DMS79 (cell line): ENCODE measurements at places on chromosomes 7 and 10.
A peak's percentile ranks its signal among the peaks of the same experiment; 100 is the strongest.

- DNase-seq = no peak
Observed at GRCh38 chr7:123417580-123417979, 116.8 kb downstream of the IQUB start.

DNA sequence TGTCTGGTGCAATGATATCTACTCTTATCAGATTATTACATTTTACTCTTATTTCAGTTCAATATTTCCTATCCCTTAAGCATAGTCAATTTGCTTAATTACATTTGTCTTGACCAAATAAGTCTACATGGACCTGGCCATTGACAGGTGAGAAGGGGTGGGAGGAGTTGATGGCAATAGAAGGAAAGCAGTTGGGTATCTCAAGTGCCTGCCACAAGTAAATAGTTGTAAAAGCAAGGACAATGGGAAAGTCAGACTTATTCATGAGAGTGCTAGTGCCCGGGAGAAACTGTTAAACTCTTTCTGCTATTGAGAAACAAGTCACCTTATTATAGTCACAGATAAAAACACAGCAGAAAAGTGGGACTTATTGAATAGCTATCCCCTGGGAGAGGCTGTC, 32.4 kb upstream of the HGF start:
- DNase-seq = no peak

GRCh38 chr7:46291601-46292150, 370.6 kb upstream of the IGFBP3 start:
- DNase-seq = no peak

DNA sequence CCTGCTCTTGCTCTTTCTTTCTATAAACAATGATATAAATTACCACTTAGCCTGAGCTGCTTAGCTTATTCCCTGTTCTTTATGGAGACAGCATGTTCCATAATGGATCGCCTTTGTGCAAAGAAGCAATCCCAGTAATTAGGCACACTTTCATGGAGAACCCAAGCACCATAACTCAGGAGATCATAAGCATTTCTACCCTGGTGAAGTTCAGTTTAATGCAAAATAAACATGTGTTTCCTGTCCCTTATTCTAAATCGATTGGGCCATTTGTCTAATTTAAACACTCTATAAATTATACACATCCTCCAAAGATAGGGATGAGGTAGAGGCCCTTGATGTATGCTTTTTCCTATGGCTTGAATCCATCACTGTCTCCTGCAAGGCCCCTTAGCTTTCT, 75.8 kb upstream of the TMEM72 start:
- no peak for DNase-seq

DNA sequence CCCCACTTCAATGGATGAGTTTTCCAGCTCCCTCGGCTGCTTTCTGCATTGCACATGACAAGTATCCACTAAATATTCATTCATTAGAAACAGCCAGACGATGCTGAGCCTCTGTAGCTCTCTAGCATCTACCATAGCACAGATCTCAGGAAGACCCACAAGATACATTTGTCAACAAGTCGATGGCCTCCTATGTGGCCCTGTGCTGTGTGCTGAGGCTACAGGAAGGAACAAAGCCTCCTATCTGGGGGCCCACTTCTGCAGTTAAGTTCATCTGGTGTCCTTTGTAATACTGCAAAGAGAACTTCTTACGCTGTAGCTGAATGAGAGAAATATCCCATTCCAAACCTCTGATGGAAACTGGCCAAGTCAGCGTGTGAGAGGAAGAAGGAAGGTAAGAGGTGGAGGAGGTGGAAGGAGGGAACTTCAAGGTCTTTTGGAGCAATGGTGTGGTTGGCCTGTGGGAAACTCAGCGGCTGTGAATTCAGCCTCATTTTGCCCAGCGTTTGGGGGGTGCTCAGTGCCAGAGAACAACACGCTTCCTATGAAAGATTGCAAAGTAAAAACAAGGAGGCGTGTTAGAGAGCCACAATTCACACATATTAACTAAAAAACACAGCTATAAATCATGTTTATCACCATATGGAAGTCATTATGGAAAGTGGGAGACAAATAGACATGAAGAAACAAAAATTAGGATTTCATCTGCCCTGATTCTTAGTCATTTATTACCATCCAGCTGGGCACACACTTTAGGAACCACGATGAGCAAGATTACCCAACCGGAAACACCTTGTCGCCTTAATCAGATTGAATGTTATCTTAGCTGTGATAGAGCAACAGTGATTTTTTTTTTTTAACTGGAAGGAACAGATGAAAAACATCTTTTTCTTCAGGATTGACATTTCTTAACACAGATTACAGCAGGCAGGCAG, 62.2 kb upstream of the USP6NL start:
- DNase-seq = no peak

DNA sequence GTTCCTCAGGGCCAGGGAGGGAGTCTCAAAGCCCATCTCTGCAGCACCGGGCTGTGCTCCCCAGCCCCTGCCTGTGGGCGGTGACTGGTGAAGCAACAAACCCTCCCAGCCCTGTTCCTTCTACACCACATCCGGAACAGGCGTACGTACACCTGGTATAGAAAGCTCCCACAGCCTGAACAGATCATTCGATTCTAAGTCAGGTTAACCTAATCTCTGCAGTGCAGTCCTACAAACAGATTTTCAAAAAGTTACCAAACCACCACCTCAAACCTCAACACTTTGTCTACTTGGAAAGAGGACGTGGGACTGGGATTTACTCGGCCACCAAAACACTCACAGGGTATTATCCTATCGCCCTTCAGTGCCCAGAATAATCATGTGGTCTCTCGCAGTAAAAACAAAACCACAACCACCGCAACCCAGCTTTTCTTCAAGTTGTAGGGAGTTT, 238.4 kb downstream of the DIP2C start:
- no peak for DNase-seq

DNA sequence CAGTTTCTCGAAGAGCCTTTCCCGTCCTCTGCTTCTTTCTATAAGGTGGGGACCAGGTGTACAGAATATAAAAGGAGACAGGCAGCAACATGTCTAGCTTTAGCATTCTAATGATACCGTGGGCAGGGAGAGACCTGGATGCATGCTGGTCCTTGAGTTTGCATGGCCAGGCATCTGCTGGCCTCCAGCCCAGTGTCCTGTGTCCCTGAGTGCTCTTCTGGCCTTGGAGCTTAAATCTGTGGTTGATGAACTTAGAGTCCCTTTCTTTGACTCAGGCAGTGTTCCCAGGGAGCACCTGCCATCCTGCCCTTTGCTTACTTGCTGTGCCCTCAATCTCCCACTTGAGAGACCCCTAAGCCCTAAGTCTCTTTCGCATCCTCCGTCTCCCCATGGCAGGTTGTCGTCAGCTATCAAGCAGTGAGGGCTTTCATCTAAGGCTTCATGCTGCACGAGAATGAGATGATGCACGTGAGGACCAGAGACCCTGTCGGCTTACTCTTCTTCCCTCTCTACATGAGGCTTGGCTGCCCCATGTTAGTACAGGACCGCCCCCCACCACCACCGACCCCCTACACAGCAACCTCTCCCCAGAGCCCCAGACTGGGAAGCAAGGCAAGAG, 313.4 kb upstream of the C7orf33 start:
- peak; percentile 93 for DNase-seq

GRCh38 chr10:76466836-76467503, 1035.5 kb downstream of the LRMDA start:
- no peak for DNase-seq

- no peak for DNase-seq
Observed at GRCh38 chr10:62769574-62770242, 34.8 kb upstream of the ADO start.

DNA sequence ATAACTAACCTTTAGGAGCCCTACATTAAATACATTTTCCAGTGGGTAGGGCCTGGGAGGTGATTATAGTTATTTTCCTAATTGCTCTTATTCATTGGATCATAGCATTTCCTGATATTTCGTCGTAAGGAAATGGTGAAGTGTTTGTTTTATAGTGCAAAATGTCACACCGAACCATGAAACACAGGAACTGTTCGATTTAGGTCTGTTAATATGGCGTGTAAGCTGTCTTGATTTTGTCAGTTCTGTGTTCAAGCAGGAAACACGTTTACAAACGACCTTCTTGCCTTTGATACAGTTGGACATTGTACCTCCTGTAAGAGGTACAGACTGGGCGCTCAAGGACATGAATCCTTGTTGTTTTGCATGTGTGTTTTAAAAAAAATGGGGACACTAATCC, 14.8 kb downstream of the RBM17 start:
- DNase-seq = no peak

GRCh38 chr7:157278791-157279724, 57.7 kb upstream of the DNAJB6 start:
- DNase-seq = no peak

- no peak for DNase-seq
Observed at GRCh38 chr7:146131701-146132100, 15.1 kb downstream of the CNTNAP2 start.

DNA sequence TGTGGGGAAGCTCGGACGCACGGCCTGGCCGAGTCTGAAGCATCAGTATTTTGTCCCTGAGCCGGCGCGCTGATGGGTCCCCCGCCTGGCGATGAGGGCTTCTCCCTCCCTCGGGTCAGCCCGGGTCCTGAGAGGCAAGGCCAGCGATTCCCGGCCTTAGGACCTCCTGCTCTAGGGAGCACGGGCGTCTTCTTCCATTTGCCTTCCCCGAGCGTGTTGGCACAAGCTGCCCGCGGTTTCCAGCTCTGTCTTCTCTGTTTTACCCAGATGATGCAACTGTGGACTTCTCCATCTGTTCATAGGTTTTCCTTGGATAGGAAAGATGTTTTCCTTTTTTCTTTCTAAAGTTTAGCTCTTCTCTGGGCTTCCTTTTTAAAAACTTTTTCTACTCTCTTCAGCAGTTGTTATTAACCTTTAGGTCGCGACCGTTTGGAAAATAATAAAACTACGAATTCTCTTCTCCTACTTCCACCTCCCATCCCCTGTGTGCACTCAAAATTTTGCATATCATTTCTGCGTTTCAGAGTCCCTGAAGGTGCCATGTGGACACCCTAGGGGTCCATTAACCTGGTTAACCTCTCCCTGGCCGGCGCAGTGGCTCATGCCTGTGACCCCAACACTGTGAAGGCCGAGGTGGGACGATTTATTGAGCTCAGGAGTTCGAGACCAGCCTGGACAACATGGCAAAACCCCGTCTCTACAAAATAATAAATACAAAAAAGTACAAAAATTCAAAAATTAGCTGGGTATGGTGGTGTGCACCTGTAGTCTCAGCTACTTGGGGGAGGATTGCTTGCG, 1.4 kb upstream of the SLC25A28 start:
- DNase-seq = no peak

DNA sequence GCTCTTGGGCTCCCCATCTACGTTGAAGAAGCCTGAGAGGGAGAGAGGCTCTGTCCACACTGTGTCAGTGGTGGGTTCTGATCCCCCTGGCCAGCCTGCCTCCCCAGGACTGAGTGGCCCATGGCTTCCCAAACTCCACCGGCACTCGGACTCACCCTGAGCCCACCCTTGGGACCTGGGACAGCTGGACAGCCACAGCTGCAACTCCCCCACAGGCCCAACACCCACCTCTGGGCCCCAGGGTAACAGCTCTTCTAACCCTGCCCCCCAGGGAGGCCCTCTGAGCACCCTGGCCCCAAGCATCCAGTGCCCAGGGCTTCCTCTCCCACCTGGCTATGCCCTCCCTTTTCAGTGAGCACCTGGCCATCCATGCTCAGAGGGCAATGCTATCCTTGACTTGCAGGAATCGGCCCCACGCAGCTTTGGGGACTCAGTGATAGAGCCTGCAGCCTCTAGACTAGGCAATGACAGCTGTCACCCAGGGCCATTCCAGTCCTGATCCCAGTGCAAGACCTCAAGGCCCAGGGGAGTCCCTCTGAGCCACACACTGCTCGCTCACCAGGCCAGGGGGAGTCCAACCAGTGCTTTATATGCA, 17.9 kb downstream of the OGDHL start:
- no peak for DNase-seq

- no peak for DNase-seq
Observed at GRCh38 chr7:44382459-44383265, 57.3 kb upstream of the CAMK2B start.

- no peak for DNase-seq
Observed at GRCh38 chr7:104207348-104207730, 474 bp downstream of the ORC5 start.

- no peak for DNase-seq
Observed at GRCh38 chr7:37081436-37081835, 357.1 kb upstream of the AOAH start.

GRCh38 chr7:37920305-37920848, at the start of gene EPDR1:
Gene EPDR1, plus strand, starts transcription at chr7:37920640. Its CDS starts 300 bp downstream, at chr7:37920940.
- no peak for DNase-seq

- DNase-seq = no peak
Observed at GRCh38 chr7:108735814-108736213, 166.1 kb downstream of the DNAJB9 start.

DNA sequence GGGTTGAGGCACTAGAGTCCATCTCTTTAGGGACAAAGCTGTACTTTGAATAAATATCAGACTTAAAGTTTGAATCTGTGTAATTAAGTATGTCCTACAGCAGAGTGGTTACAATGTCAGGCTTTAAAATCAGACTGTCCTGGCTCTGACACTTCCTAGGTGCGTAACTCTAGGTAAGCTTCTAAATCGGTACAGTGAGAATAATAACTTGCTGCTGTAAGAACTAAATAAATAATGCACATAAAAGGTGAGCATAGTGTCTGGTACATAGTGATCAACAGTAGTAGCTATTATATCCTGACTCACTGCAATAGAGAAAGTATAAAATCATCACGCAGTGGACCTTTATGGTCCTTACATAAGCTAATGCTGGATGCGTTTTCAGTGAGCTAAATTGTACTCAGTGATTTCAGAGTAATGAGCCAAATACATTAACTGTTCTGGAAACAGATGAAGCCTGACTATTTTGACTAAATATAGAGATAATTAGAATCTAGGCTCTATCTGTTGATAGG, 72.2 kb upstream of the PDK4 start:
- DNase-seq = no peak

GRCh38 chr7:67847092-67847787, 850.6 kb downstream of the TYW1 start:
- DNase-seq = no peak

DNA sequence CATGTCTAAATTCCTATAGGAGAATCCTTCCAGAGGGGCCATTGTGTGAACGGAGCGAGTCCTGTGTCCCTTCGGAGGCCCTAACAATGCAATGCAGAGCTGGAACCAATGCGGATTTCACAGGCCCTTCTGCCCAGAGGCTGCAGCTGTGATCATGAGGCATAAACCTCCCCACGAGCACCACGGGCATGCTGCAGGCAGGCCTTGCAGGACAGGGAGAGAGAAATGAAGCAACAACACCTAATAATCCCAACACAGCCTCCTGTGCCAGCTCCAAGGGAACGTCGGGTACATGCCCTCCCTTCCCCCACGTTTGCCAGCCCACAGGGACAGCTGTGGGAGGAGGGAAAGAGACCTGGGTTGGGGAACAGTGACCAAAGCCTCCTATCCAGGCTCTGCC, 74.4 kb downstream of the TNS3 start:
- DNase-seq = no peak

- DNase-seq = no peak
Observed at GRCh38 chr10:9096288-9096687, 1041.8 kb downstream of the GATA3 start.
